Vagina (tissue), 2 donors: ENCODE measurements at places on chromosomes 4 and X.

DNA sequence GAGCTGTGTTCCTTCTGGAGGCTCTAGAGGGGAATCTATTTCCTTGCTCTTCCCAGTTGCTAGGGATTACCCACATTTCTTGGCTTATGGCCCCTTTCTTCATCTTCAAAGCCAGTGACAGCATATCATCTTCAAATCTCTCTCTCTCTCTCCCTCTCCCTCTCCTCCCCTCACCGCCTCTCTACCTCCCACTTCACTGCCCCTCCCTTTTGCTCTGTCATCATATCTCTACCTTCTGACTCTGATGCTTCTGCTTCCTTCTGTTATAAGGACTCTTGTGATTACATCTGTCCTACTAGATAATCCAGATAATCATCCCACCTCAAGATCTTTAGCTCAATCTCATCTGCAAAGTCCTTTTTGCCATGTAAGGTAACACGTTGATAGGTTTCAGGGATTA, 93.1 kb upstream of the TEX13D start:
- DNase-seq = no peak

- no peak for DNase-seq
Observed at GRCh38 chr4:138053641-138054301, 188.4 kb downstream of the SLC7A11 start.

DNA sequence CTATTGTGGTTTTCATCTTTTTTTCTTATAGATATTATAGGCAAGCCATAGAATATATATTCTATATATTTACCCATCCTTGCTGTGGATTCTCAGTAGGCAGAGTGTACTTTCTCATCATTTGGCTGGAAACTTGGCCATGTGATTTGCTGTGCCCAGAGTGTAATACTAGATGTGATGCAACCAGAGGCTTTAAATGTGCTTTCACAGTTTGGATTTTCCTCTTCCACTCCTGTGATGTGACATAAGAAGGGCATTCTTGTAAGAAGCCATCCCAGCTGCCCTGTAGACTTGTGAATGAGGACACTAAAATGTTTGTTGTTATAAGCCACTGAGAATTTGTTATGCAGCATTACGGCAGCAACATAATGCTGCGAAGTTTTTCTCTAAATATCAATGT, 10.4 kb upstream of the HPGDS start:
- no peak for DNase-seq

- no peak for DNase-seq
Observed at GRCh38 chr4:17385403-17385802, 126.5 kb downstream of the QDPR start.

GRCh38 chr4:144962300-144962699, 135.7 kb downstream of the ANAPC10 start:
- DNase-seq = no peak

- no peak for DNase-seq
Observed at GRCh38 chr4:102217775-102218355, 127.4 kb downstream of the SLC39A8 start.

DNA sequence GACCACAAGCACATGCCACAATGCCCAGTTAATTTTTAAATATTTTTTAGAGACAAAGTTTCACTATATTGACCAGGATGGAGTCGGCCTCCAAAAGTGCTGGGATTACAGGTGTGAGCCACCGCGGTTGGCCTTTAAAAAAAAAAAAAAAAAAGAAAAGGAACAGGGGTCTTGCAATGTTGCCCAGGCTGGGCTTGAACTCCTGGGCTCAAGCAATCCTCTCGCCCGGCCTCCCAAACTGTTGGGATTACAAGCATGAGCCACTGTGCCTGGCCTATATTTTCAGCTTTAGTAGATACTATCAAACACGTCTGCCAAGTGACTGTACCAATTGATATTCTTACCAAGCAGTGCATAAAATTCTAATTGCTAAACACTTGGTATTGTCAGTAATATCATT, 8.8 kb downstream of the UGDH start:
- DNase-seq = no peak

GRCh38 chr4:189293459-189293858, 647.2 kb upstream of the FRG1 start:
- no peak for DNase-seq

DNA sequence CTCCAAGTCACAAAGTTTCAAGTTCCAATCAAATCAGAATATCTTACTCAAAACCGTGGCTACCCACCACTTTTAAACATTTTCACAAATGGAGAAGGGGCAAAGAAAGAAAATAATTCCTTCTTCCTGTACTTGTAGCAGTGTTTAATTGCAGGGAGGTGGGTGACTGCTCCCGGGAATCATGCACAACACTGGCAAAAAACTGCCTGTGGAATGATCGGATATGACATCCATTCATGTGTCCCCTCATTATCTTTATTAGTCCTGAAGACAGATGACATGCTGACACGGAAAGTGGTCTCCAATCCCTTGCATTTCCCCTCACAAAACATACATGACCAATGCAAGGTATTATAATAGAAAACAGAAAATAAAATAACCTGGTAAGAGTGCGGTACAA, 2.0 kb downstream of the TSPAN5 start:
- no peak for DNase-seq

GRCh38 chr4:5472160-5472591, 236.2 kb downstream of the EVC2 start:
- no peak for DNase-seq

DNA sequence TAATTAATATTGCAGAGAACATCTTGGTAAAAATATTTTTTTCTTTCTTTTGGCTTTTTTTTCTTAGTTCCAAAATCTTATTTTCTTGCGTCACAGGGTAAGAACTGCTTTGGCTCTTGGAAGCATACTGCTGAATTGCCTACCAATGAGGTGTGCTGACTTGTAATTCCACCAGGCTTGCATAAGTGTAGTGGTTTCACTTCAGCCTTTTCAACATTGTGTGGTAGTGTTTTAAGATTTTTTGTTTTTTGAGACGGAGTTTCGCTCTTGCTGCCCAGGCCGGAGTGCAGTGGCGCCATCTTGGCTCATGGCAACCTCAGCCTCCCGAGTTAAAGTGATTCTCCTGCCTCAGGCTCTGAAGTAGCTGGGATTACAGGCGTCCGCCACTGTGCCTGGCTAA, 42.4 kb downstream of the N4BP2 start:
- DNase-seq = no peak

DNA sequence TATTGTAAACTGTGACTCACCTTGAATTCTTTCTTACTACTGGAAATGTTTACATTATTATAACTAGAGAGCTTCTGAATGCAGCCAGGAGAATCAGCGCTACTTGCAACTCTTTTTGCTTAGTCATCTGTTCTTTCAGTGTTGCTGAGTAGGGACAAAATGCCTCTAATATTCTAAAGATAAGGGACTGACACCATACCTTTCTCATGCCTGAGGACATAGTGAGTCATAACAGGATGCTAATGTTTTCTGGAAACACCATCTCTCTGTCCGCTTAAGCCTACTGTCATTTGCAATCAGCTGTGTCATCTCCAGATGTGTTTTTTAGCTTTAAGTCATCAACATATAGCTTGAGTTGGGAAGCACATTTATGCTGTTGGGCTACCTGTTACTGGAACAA, 108.3 kb downstream of the QRFPR start:
- DNase-seq = no peak

GRCh38 chr4:25908491-25908901, 5.5 kb upstream of the SMIM20 start:
- no peak for DNase-seq

- no peak for DNase-seq
Observed at GRCh38 chr4:74408639-74409038, 36.3 kb upstream of the AREG start.

DNA sequence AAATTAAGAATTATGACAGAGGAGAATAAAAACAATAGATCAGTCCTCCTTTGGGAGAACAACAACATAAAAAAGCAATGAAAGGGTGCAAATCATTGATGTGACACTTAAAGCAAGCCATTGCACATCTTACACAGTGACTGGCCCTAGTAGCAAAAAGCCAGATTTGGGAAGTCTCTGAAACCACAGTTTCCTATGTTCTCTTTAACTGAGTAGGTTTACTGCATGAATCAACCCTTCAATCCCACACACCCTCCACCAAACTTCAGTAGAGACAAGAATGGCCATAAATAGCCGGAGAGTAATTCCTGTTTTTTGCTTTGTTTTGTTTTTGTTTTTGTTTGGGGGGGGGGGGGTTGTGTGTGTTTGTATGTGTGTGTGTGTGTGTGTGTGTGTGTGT, 180.8 kb downstream of the VEGFC start:
- no peak for DNase-seq

DNA sequence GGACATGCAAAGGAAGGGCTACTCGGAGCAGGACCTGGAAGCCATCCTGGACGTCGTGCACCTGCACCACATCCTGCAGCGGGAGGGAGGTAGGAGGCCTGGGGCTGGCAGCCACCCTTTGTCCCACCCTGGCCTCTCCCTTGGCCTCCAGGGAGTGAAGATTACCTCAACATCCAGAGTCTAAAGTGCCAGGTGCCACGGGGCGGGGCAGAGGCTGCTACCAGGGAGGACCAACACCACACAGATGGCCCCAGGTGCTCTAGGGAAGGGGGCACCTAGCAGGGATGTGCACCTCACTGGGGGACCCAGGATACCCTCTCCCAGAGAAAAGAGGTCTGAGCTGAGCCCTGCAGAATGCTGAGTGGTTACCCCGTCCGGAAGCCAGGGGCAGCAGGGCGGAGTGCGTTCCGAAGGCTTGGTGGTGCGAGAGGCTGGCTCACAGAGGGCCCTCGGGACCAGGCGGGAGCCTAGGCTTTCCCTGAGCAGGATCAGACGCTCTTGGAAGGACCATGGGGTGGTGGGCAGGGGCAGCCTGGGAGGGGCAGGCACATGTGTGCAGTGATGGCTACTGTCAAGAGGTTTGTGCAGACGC, 16.1 kb downstream of the ABCD1 start:
- DNase-seq = no peak

GRCh38 chr4:144754562-144755410, 108.8 kb downstream of the HHIP start:
- DNase-seq = no peak

GRCh38 chrX:40189637-40190036, 91.9 kb upstream of the BCOR start:
- DNase-seq = no peak

DNA sequence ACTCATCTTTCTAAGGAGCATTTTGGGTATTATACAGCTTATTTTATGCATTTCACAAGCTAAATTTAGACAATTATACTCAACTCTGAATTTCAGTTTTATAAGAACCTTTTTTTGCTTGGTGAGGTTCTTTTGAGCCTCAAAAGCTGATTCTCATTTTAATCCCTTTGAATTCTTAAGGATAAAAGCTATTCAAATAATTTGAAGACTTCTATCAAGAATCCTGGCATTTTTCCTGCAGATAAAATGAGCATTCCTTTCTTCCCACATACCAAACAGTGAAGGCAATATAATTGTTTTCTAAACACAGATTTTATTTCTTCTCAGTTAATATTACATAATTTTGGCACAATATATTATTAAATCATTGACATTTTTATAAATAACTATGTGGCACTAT, 118.4 kb upstream of the GPM6A start:
- no peak for DNase-seq

GRCh38 chr4:104591510-104591911, 96.8 kb upstream of the CXXC4 start:
- DNase-seq = no peak

GRCh38 chr4:148828291-148828690, 386.1 kb upstream of the NR3C2 start:
- no peak for DNase-seq

DNA sequence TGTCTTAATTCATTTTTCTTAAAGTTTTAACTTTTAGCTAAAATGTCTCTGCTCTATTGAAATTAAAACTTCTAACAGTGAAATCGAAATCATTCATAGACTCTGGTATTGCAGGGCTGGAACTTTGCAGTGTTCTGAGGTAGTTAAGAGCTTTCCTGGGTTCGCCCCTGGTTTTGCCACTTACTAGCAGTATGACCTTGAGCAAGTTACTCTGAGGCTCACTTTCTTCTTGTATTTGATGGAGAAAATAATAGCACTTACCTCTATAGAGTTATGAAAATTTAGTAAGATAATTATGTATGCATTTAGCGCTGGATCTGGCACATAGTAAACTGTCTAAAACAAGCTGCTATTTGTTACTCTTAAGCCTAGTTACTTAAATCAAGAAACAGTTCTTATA, 1.7 kb downstream of the SLAIN2 start:
- DNase-seq = no peak

- no peak for DNase-seq
Observed at GRCh38 chr4:36328130-36328529, 46.7 kb downstream of the DTHD1 start.

DNA sequence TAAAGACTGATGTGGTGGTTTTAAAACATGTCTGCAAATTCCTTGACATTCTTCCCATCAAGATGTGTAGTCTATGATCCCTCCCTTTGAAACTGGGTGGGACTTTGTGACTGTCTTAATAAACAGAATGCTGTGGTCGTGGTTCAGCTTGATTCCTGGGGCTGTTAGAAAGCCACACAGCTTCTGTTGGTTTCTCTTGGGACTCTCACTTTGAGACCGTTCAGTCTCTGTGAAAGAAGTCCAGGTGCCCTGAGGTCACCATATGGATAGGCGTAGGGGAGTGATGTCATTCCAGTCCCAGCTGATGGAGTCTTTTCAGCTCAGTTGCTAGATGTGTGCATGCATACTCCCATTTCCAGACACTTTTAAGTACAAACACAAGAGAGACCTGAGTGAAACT, 216.6 kb downstream of the KDR start:
- no peak for DNase-seq

- DNase-seq = no peak
Observed at GRCh38 chr4:27366104-27366823, 505.6 kb downstream of the STIM2 start.

- DNase-seq = no peak
Observed at GRCh38 chrX:64152857-64153256, 52.7 kb downstream of the AMER1 start.

- DNase-seq = no peak
Observed at GRCh38 chr4:100780126-100780525, 262.3 kb upstream of the EMCN start.

DNA sequence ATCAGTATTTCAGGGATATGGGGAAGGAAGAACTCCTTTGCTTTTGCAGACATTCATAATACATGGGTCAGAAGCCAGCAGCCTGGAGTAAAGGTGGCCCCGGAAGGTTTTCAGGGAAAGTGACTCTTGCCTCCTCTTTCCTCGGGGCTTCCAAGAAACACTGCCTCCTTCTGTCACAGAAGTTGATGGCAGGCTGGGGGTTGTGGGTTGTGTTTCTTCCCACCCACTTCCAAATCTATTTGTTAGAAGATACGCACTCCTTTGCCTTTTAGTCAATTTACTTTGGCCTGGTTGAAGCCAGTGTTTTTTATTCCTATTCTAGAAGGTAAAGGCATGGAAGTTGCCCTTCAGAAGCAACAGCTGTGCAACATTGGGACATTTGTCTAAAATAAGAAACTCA, 19.7 kb downstream of the KIT start:
- no peak for DNase-seq
